Aorta (tissue), 5 donors: ENCODE measurements at places on chromosomes 3 and 15. TPM values are rescaled to one million over a fixed set of nuclear protein-coding genes. Genes with fewer than 3 reads are reported as not detected.

SCAANT1 gene
- total RNA-seq, result not detected

GRCh38 chr15:64743691-64744090 is 31.7 kb downstream of the RBPMS2 start:
- H3K27ac ChIP-seq, result no peak overlapping the region
- H3K27me3 ChIP-seq, result no peaks in the 10 kb centered on the region
- no peak for DNase-seq
- H3K4me1 ChIP-seq, result no peaks in the 10 kb centered on the region

DNA sequence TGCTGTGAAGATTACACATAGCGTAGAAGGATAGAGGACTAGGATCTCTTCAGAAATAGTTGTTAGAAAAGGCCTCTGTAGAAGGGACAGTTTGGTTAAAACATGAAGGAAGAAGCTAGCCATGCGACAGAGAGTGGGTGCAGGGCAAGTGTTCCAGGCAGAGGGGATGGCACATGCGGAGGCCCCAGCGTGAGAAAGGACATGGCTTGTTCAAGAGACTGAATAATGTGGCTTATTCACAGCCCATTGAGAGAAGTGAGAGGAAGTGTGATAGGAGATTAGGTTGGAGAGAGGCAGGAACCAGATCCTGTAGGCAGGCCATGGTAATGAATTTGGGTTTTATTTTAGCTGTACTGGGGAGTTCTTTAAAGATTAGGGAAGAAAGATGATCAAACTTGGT is 56.4 kb downstream of the NEO1 start:
- H3K27ac ChIP-seq, result no peak overlapping the region
- H3K4me1 ChIP-seq, result no peaks in the 10 kb centered on the region
- no peak for DNase-seq
- no peaks in the 10 kb centered on the region for H3K27me3 ChIP-seq

GRCh38 chr3:31086698-31087097 is 192.2 kb upstream of the GADL1 start:
- peaks cover 1% of the 10 kb centered on the region for H3K4me1 ChIP-seq
- H3K4me3 ChIP-seq, result no peak overlapping the region
- no peak for DNase-seq
- H3K27me3 ChIP-seq, result no peaks in the 10 kb centered on the region
- no peaks in the 10 kb centered on the region for H3K36me3 ChIP-seq

DNA sequence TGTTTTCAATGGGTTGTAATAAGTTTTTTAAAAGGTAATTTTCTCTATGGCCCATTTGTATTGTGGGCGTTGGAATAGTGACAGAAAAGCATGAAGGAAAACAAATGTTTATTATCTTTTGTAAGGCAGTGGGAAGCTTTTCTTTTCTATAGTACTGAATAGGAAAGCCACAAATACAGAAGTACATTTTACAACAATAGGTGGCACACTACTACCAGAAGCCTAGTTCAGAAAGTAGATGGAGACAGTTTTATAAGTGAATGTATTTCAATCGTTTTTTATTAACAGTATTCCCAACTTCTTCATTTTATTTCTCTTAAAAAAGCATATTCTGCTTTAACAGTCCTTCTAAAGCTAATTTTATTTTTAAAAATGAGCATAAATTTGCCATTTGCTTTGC is 296.7 kb downstream of the PTPRG start:
- no peaks in the 10 kb centered on the region for H3K27me3 ChIP-seq
- H3K4me1 ChIP-seq, result peaks cover 10% of the 10 kb centered on the region
- H3K36me3 ChIP-seq, result no peaks in the 10 kb centered on the region
